ENCODE measurements at places on chromosomes 11 and 22.

DNA sequence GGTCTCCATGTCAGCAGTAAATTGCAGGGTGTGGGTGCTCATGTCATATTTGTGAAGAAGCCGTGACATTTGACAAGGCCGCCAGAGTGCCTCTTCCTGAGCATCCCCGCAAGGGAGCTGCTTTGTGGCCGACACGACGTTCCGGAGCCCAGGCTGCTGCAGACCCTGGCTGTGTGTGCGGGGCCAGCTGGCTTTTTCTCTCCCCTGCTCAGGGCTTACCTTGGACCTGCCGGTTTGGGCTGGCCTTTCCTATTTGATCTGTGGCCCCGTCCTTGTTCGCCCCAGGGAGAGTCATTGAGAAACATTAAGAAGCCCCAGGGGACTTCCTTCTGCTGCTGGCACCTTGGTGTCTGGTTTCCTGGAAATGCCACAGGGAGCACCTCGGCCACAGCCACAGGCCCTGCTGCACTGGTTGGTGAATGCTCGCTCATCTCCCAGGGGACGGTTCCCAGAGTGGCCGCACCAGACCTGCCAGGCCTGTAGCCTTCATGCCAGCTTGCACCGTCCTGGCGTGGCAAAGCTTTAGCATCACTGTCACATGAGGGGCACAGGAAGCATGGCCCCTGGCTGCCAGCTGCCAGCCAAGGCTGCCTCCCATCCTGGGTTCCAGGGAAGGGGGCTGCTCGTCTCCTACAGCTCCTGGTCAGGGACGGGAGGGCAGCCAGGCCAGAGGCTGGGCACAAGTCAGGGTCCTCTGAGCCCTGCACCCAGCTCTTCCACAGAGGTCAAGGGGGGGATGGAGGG, 5.4 kb downstream of the GRK2 start:
- no peak for DNase-seq

DNA sequence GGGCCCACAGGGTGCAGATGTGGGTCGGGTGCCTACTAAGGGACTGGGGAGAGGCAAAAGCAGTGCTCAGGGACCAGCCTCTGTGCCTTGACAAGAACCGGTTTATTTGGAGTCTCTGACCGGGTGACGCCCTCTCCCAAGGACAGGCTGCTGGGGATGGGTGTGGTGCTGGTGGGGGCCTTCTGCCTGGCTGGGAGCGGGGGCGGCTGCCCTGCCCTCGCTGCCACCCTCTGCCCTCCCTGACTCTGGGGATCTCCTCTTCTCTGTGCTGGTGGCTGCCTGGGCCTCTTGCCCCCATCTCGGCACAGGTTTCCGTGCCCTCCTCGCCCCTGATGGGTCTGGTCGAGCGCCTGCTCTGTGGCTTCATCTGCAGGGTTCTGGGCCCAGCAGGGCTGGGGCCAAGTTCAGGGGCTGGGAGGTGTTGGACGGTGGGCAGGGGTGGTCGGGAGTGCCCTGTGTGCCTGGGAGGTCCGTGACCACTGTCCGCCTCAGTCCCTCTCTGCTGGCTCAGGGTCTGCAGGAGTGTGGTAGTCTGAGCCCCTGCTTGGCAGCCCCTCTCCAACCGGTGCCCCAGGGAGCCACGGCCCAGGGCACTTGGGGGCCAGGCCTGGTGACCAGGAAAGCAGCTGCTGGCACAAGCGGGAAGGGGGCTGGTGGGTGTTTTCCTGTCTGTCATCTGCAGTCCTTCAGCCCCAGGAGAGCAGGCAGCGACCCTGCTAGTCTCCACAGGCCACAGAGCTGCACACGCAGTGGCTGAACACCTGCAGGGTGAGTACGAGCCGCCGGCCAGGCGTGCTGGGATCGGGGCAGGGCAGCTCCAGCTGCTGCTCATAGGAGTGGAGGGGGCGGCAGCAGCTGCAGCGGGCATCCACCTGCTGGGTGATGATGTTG, 23.5 kb downstream of the MUC6 start:
- peak; percentile 91 for DNase-seq

DNA sequence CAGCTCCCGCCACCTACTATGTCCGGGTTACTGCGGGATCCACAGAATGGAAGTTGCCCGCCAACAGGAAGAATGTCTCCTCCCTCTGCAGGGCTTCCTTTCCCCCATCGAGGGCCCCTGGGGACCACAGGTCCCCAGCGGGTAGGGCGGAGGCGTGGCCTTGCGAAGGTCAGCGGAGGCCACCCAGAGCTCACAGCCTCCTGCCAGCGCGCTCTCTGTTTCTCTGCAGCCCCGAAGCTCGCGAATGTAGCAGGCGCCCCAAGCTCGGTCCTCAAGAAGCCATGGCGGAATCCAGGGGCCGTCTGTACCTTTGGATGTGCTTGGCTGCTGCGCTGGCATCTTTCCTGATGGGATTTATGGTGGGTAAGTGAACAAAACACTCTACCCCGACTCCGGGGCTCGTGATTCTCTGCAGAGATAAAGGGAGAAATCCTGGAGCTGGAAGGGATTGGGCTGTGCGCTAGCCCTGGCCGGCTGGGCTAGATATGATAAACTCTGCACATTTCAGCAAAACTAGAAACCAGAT, at the start of gene NAALAD2:
Gene NAALAD2, plus strand, starts transcription at position 186 of the 526 bp plus-strand sequence. Its CDS starts 96 bp downstream, at position 282.
- peak; percentile 60 for DNase-seq

DNA sequence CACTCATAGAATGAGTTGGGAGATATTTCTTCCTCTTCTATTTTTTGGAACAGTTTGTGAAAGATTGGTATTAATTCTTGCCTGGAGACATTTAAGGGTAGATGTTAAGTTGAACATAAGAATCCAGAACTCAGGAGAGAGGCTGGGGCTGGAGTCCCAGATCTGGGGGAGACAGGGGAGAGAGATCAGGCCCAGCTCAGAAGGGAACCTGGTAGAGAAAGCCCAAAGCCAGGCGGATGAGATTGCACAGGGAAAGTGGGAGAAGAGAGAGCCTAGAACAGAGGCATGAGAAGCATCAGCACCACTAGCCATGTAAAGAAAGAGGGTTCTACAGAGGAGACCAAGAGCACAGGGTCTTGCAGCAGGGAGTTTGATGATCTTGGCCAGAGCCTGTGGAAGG, 13.0 kb upstream of the GNAZ start:
- DNase-seq, result no peak

DNA sequence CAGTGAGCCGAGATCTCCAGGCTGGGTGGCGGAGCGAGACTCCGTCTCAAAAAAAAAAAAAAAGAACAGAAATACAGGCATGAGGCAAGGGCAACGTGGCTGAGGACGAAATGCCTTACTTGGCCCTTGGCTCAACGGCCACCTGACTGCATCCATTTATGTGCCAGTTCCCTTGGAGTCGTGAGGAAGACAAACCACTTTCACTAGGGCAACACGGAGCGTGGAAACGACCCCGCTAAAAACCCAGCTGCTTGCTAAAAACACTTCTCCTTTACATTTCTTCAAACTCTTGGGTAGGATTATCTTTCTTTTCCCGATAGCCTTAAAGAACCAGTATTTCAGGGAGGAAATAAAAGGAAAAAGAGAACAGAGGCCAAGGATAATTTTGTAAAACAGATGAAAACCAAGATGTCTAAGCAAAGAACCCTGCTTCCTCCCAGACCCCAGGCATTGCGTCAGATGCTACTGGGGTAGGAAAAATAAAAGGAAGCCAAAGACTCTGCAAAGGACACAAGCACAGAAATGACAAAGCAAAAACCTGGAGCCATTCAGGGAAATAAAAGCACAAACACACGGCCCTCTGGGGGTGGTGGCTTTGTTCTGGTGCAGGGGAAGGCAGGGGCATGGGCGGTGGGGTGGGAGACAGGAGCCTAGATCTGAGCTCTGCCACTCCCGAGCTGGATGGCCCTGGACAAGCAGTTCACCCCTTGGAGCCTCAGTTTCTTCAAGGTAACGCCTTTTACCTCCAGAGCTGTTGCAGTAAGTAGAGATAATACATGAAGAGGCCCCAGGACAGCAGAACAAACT, 37.0 kb downstream of the PC start:
- no peak for DNase-seq

DNA sequence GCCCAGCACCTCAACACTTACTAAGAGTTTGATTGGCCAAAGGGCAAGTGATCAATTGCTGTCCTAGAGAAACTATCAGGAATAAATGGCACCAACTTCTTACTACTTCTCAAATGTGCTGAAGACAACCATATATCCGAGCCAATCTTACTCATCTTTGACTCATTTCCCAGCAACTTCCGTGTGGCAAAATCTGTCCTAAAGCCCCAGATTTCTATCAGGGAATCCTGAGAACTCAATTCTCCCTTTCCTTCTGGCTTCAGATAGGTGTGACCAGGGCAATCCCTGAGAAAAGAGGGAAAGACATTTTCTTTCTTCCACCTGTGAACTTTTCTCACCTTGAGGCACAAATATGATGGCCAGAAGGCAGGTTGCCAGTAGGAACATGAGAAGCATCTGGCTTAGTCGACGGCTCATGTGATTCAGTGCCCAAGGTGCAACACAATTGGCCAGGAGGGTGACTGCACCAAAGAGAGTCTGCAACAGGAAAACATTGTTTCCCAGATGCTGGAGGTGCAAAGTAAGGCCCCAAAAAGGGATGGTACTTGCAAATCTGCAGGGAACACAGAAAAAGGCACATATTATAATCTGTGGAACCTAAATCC, 21.8 kb upstream of the SLC22A24 start:
- DNase-seq, result no peak

DNA sequence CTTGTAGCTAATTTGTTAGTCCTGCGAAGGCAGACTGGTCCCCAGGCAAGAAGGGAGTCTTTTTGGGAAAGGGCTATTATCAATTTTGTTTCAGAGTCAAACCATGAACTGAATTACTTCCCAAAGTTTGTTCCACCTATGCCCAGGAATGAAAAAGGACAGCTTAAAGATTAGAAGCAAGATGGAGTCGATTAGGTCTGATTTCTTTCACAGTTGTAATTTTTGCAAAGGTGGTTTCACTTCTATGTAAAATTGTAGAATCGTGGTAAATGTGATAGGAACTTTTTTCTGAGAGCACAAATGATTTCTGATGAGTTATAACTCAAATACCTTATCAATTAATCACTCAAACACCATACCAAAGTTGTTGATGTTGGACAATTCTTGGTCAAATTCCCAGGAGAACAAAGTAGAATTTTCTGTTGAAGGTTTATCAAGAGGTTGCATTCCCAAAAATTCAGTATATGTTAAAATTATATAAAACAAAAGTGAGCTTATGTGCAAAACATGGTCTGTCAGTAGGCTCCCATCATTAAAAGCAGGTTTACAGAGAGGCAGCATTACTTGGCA, 2.9 kb upstream of the CTSC start:
- DNase-seq, result no peak

DNA sequence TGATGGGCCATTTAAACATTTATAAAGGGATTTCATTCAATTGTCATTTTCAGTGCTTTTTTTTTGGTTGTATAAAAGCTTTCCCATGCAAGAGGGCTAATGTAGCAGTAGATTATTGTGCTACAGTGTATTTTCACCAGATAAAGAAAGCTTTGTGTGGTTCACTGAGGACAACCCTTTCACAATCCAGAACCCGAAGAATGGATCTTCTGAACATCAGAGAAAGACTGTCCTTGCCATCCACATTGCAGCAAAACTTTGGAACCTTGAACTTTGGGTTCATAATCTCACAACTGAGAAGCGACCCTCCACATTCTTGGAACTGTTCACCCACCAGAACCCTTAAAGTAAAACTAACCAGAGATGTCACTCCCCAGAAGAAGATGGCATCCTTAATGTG, 9.3 kb downstream of the APOBEC3H start:
- no peak for DNase-seq

DNA sequence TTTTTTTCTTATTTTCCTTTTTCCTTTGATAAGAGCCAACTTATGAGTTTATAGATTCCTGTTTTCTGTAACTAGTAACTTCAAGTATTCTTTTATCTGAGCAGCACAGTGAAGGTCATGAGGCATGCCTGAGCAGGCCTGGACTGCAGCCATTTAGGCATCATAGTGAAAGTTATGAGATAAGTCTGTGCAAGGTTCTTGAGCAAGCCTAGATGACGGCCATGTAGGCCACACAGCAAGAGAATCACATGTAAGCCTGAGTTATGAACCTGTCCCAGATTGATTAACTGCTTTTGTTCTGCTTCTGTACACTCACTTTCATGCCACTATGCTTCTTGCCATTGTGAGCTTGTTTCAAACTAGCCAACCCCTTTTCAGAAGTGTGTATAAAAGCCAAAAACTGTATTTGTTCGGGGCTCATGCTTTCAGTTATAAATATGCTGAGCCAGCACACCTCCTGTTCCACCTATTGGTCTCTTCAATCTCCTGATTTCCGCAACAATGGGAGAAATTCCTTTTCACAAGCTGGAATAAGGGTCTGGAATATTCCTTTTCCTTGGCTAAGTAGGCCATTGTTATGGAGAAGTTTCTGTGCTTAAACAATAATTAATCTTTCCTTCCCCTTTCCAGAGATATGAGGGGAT, 745.7 kb downstream of the FAM181B start:
- DNase-seq, result no peak

- no peak for DNase-seq
These were observed 24.2 kb upstream of the ANKK1 start for GRCh38 chr11:113363406-113363805.

- no peak for DNase-seq
These were observed 2.9 kb upstream of the HMBS start for GRCh38 chr11:119081682-119082260.

DNA sequence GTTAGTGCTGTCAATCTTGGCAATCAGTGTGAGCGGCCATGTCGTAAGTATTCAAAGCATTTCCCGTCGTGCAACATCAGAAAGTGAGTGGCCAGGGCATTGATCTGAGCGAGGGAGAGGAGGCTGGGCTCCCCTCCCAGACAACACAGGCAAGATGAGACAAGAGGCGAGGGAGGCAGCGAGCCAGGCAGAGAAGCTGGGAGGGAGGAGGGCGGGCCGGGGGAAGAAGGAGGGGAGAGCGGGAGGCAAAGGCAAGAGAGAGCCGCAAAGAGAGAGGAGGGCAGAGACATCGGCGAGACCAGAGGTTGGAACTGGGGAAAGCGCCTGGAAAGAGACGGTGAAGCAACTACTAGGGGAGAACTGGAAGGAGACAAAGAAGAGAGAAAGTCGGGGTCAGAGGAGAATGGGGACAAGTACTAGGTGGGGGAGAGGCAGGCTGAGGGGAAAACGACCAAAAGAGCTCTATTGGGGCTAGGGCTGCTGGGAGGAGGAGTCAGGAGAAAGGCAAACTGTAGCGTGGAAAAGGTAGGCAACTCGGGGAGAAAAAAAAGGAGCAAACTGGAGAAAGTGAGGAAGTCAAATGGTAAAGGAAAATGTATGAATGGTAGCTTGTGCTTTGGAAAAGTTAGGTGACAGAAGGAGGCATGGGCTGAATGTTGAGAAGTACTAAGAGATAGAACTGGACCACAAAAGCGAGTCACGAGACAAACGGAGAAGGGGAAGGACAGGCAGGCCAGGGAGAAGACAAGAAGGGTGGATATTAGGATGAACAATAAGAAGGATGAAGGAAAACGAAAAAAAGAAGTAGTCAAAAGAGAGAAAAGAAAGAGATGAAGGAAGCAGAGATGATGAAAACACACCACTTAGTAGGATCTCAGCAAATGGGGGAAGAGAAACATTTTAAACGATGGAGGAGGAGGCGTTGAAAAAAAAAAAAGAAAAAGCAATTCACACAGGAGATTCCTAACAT, 130.5 kb upstream of the C11orf58 start:
- peak; percentile 95 for DNase-seq

GRCh38 chr11:100545556-100545955, 141.5 kb upstream of the ARHGAP42 start:
- no peak for DNase-seq
